ENCODE measurements at places on chromosomes 2 and 18.

DNA sequence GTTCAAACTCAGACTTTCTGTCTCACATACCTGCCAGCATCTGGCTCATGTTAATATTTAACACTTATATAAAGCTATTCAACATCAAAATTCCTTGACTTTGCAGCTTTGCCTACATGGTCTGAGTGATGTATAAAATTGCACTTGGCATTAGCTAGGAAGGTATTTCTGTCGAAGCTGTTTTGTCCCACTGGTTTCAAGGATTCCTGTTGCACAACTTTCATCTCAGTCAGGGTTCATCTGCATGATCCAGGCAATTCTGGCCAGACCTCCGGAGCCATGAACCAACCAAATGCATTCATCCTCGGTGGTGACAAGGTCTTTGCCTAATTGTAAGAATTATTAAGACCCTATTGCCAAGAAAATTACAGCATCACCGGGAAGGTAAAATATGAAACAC lies 185.4 kb downstream of the ZEB2 start:
- DNase-seq = no peak

DNA sequence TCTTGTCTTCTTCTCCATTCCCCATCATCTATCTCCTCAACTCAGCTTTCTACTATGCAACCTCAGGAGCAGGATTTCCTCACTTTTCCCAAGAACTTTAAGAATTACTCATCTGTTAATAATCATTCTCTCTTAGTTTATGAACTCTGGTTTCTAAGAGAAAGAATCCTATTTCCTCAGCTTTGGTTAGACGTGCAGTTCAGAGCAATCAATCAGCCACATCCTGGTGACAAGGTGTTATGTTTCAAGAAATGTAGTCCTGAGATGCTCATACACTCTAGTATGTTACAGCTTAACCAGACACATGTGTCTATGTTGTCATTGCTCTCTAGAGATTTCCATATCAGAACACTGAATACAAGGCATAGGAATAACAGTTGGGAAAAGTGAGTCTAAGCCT lies 277.9 kb downstream of the MBD2 start:
- DNase-seq = no peak

- DNase-seq = no peak
Observed at GRCh38 chr18:48743886-48744285, 205.1 kb downstream of the CTIF start.

- no peak for DNase-seq
Observed at GRCh38 chr2:102481931-102482330, 8.9 kb downstream of the SLC9A4 start.

- no peak for DNase-seq
Observed at GRCh38 chr2:148557844-148558436, 86.6 kb upstream of the EPC2 start.

- DNase-seq = no peak
Observed at GRCh38 chr18:11047156-11047555, 102.2 kb downstream of the PIEZO2 start.

- DNase-seq = peak; percentile 50
Observed at GRCh38 chr2:47321411-47322031, 81.4 kb upstream of the MSH2 start.

DNA sequence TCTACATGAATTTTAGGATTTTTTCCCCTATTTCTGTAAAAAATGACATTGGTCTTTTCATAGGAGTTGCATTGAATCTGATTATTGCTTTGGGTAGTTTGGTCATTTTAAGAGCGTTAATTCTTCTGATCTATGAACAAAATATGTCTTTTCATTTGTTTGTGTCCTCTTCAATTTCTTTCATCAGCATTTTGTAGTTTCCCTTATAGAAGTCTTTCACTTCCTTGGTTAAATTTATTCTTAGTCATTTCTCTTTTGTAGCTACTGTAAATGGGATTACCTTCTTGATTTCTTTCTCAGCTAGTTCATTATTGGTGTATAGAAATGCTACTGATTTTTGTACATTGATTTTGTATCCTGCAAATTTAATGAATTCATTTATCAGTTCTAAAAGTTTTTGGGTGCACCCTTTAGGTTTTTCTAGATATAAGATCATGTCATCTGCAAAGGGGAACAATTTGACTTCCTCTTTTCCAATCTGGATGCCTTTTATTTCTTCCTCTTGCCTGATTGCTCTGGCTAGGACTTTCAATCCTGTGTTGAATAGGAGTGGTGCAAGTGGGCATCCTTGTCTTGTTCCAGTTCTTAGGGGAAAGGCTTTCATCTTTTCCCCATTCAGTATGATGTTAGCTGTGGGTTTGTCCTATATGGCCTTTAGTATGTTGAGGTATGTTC lies 36.6 kb upstream of the AAK1 start:
- DNase-seq = no peak

DNA sequence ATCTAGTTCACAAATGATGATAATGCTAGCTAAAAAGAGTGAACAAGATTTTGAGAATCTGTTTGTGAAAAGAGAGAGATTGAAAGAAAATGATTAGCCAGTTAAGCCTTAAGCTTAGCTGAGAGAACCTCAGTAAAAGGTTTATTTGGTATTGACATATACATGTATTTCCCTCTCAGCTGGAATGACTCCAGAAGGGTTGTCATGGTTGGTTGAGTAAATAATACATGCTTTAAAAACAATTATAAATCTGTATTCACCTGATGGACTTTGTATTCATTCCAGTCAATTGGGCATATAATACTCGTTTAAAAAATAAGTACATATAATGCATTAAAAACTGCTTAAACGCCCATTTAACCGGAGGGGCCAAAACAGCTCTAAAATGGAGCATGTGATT lies 181.4 kb downstream of the GRB14 start:
- no peak for DNase-seq

GRCh38 chr18:79026491-79026890 lies 42.7 kb upstream of the ATP9B start:
- no peak for DNase-seq

DNA sequence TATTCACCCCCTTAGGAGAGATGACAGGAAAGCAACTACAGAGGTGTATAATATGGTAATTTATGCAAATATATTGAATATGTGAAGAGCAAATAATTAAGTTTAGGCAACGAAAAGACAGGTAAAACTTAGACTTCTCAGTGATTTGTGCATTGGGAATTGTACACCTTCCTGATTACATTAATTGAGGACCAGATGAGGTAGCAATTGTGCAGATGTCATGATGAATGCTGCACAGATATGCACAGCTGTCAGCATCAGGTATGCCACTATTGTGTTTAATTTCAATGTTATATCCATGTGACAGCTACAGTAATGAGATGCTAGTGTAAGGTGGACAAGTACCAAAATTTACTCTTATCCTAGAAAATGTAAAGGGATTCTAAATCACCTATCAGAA lies 267.2 kb upstream of the FSIP2 start:
- no peak for DNase-seq

DNA sequence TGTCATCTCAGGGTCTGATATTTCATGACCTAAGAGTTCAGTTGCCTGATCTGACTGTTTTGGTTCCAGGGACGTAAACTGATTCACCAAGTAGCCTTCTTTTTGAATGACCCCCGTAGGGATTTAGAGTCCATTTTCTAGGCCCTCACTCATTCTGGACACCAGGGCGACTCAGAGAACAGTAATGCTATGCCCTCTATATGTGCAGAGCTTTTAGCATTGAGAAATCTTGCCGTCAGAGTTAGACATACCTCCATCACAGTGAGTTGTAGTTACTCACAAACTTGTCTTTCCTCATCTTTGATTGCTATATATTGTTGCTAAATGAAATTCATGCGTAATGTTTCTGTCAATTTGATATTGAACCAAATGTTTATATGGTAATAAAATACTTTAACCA lies 92.3 kb downstream of the OSBPL6 start:
- DNase-seq = no peak

- DNase-seq = no peak
Observed at GRCh38 chr18:1522249-1522615, 617.6 kb downstream of the ADCYAP1 start.

- no peak for DNase-seq
Observed at GRCh38 chr18:80132180-80132812, 23.2 kb downstream of the ADNP2 start.

DNA sequence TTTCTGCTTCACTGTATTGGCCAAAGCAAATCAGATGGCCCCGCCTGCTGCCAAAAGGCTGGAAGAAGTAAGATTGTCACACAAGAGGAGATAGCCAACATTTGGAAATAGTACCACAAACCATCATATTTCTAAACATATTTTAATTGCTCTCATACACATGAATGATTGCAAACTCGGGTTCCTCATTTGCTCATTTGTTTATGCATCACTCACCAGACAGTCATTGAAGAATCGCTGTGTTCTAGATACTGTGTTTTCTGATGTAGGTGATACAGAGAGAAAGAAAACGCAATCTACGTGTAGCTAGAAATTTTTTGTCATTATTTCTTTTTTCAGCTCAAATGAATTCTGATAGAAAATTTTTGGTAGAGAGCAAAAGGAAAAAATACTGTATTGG lies 1103.4 kb downstream of the TSN start:
- DNase-seq = no peak

GRCh38 chr2:72092111-72092510 lies 55.6 kb downstream of the CYP26B1 start:
- no peak for DNase-seq

DNA sequence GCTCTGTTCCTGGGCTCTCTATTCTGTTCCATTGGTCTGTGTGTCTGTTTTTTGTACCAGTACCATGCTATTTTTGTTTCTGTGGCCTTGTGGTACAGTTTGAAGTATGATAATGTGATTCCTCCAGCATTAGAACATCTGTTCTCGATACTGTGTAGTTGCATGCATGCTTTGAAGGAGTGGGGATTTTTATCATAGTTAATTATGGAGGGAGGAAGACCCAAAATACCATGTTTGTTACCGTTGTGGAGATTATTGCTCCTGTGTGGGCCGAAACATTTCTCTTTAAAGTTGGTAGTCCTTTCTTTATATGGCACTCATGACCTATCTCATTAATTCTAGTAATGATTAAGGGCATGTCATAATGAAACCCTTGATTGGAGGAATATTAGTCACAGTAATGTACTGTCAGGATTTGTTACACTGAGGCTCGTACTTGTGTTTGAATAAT lies 87.6 kb downstream of the TTC27 start:
- DNase-seq = no peak

- peak; percentile 7 for DNase-seq
Observed at GRCh38 chr2:124804014-124804940, 779.2 kb downstream of the CNTNAP5 start.

- DNase-seq = no peak
Observed at GRCh38 chr18:35284841-35285240, 5.2 kb downstream of the ZSCAN30 start.

- no peak for DNase-seq
Observed at GRCh38 chr2:34414856-34415255, 815.8 kb upstream of the FAM98A start.

DNA sequence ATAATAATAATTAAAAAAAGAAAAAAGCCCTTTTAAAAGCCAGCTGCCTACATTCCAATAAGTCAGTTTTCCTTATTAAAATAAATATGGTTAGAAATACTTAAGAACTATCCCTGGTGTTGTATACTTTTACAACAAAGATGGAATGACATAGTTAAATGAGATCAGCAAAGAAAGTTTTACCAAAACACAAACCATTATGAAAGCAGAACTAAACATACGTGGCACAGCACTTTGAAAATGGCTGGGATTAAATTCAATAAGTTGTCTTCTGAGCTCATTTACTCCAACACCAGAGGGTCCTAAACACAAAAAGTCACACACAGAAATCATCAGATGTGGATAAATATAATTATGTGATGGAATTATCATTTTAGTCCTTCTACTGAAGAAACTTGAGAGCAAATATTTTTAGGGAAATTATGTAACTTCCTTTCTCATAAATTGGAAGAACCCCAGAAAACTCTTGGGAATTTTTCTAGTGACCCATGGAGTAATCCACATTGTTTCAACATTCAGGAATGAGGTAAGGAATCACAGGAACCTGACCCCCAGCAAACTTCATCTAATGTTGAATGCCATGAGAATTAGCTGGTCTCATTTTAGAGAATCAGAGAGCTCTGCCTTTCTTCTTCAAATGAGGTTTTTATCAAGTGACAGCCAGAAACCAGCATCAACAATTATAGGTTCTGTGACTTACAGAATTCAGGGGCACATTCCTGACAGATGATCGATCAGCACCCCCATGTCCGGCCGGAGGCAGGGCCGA lies 11.5 kb upstream of the TMEM237 start:
- no peak for DNase-seq

GRCh38 chr2:213764849-213765248 lies 480.6 kb downstream of the SPAG16 start:
- no peak for DNase-seq

- DNase-seq = no peak
Observed at GRCh38 chr2:61774351-61774750, 79.5 kb downstream of the FAM161A start.

Measured in hippocampal formation (tissue), 2 donors.